WTC11 (cell line): ENCODE measurements at places on chromosomes 6 and 20. TPM values are rescaled to one million over a fixed set of nuclear protein-coding genes. Genes with fewer than 3 reads are reported as not detected.

SLC17A9 gene
- total RNA-seq: 26.2 to 41.7 TPM (median 30.8 TPM) in 3 replicates

DNA sequence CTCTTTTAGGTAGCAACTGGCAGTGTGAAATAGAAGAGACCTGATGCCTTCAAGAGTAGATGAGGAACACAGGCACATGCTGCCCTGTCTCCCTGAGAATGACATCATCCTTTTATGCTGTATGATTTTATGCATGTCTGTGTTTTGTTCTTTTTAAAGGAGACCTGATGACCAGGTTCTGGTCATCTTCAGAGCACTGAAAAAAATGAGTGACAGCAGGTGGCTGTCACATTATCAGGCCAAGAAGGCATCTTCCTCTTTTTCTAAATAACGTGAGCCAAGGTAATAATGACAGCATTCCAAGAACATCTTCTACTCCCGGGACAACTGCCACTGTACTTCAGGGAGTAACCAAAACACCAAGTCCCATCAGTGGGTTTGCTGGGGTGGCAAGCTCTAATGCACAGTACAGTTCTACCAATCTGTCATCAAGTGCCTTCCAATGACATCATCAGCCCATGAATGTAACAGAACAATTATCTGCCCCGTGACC, 28.9 kb downstream of the CNKSR3 start:
- H3K4me1 ChIP-seq: peaks cover 11% of the 10 kb centered on the region
- no peaks in the 10 kb centered on the region for H3K36me3 ChIP-seq
- no peak for DNase-seq
- no peaks in the 10 kb centered on the region for H3K27me3 ChIP-seq
- no peak overlapping the region for H3K27ac ChIP-seq

GRCh38 chr6:82980086-82980485, 85.6 kb downstream of the UBE3D start:
- no peak for DNase-seq
- peaks cover 5% of the 10 kb centered on the region; the same call in 1 of the 2 replicates for H3K4me1 ChIP-seq

GRCh38 chr6:156816505-156816904, 39.3 kb downstream of the ARID1B start:
- H3K4me3 ChIP-seq: no peak overlapping the region
- peak overlapping the region; percentile 46 for H3K27ac ChIP-seq
- no peak for DNase-seq
- no peaks in the 10 kb centered on the region for H3K36me3 ChIP-seq
- no peaks in the 10 kb centered on the region for H3K27me3 ChIP-seq

GRCh38 chr6:21800948-21801438, 207.4 kb downstream of the SOX4 start:
- H3K27ac ChIP-seq: peak overlapping the region; percentile 38; the same call in 1 of the 2 replicates
- DNase-seq: no peak
- H3K4me1 ChIP-seq: peaks cover 37% of the 10 kb centered on the region
- H3K27me3 ChIP-seq: no peaks in the 10 kb centered on the region
- H3K36me3 ChIP-seq: peaks cover 35% of the 10 kb centered on the region
